Mesendoderm (in vitro differentiated cells): ENCODE measurements at places on chromosomes 12 and 14.

DNA sequence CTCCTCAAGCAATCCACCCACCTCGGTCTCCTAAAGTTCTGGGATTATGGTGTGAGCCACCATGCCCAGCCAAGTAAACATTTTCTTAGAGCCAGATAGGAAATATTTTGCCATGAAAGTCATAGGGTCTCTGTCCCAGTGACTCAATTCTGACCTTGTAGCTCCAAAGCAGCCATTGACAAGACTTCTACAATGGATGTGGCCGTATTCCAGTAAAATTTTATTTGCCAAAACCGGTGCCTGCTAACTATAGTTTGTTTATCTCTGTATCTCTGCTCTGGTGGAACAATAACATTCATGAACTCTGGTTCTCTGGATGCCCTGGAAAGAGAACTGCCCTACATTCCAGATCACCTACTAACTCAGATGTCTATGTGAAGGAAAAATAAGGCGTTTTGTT is 54.6 kb upstream of the USP44 start:
- DNase-seq = no peak

DNA sequence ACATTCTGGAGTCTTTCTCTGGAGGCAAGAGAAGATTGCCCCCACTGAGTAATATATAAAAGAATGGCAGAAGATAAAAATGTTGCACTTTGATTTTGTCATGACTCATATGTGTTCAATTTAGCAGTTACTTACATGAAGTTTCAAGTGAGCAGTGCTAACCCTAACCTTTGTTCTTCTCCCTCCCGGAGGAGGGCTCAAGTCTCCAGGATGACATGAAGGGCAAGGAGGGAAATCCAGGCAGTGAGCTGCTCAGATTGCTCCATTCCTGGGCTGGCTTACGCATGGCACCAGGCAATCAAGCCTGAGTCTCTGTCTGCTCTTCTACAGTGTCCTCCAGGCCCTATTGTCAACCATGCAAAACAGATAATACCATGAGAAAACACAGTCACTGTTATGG is 322.3 kb downstream of the DUSP6 start:
- no peak for DNase-seq

- peak; percentile 66 for DNase-seq
Observed at GRCh38 chr12:104620837-104621531, 164.2 kb downstream of the CHST11 start.

GRCh38 chr12:62335057-62335456 is 74.9 kb downstream of the USP15 start:
- DNase-seq = no peak

DNA sequence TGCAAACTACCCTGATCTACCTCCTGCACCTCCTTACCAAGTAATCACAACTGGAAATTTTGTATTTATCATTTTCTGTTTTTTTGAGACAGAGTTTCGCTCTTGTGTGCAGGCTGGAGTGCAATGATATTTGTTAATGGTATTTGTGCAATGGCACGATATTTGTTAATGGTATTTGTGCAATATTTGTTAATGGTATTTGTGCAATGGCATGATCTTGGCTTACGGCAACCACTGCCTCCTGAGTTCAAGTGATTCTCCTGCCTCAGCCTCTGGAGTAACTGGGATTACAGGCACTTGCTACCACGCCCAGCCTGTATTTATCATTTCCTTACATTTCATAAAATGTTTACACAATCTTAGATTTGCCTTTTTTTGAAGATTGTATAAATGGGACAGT is 5.7 kb upstream of the NECAP1 start:
- DNase-seq = no peak
